ENCODE measurements at places on chromosomes 1 and 21.
A peak's percentile ranks its signal among the peaks of the same experiment; 100 is the strongest.

GRCh38 chr1:162846256-162847212 lies 14.4 kb downstream of the CCDC190 start:
- no peak for DNase-seq

DNA sequence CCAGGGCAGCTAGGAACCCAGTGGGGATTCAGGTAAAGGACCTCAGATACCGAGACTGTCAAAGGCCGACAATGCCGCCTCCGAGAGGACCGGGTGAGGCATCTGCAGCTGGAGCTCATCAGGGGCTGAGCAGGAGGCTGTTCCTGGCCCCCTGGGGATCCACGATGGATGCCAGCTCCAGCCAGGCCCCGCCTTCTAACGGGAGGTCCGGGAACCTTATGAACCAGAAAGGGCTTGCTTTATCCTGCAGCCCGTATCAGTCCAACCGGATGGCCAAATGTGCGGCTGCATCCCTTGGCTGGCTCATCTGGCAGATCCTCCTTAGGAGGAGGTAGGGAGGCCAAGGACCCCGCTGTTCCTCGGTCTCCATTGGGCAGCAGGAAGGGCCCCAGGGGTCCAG lies 32.0 kb downstream of the SLC45A1 start:
- DNase-seq = no peak

DNA sequence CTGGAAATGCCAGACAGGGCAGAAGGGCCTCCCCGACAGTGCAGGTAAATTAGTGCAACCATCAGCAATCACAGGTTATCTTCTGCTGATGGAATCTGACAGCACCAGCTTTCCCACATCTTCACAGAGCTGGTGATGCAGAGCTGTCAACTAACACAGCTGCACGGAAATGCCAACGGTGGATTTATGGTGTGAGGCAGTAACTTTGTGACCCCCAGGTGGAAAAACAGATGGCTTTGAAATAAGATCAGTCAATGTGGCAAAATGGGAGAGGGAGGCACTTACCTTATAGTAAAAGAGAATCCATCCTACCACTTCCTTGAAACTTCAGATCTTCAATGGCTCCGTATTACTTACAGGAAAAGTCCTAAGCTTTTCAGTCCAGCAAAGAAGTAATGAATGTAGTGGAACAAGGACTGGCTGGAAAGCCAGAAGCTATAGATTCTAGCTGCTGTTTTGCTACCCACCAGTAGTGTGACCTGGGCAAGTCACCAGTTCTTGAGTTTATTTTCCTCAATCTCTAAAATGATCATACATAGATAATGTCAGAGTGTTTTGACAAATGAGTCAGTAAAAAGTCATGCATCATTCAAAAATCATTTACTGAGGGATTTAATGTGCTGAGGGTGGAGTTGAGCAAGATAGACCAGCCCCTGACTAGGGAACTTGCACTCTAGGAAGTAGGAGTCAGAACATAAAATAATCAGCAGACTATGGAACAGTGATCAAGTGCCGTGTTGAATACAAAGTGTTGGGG lies 245.7 kb upstream of the JUN start:
- no peak for DNase-seq

GRCh38 chr1:11673089-11673769 lies 7.7 kb downstream of the MAD2L2 start:
- DNase-seq = no peak

DNA sequence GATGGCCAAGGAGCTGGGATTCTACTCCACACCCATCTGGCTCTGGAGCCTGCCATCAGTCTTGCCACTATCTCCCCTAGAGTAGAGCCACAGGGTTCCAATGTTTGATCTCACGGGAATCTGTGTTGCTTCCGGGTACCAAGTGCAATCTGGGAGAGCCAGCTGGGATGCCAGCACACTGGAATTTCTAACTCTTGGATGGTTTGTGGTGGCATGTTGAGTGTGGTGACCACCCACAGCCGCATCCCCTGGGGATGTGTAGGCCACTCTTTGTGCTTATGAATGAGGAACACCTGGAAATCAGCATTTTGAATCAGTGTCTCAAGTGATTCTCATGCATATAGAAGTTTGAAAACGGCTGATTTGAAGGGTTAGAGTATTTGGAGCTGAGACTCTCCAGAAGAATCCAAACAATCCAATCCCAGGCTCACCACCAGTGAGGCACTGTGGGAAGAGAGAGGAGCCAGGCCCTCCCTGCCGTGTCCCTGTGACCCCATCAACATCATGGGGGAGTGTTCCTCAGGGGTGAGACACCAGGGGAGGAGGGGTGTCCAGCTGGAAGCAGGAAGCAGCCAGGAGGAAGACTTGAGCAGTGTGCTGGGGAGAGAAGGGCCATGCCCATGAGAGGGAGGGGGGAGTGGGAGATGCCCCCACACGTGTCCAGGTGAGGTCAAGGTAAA lies 13.4 kb downstream of the FBLIM1 start:
- no peak for DNase-seq

- no peak for DNase-seq
Observed at GRCh38 chr1:234897754-234898454, 230.7 kb downstream of the TOMM20 start.

DNA sequence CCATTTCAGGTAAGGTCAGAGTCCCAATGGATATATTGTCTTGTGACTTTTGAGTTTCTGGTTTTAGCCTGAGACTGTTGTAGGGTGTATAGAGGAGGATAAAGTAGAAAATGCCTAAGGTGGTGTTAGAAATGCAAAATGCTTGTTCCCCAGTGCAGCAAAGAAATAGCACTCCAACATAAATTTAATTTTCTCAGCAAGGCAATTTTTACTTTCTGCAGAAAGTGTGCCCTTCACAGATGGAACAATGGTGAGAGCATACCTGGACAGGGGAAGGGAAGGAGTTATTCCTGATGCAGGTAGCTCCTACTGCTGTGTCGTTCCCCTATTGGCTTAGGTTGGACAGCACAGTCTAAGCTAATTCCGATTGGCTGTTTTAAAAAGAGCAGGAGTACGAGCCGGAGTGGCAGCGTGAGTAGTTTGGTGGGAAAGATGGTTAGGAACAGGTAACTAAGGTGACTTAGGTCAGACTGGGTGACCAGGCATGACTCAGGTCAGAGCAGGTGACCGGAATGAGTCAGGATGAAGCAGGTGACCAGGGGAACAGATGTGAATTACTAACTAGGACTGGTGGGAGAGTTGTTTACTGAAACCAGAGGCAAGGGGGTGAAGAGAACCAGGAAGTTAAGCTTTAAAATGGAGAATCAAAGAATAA lies 21.5 kb downstream of the SPATA45 start:
- no peak for DNase-seq

DNA sequence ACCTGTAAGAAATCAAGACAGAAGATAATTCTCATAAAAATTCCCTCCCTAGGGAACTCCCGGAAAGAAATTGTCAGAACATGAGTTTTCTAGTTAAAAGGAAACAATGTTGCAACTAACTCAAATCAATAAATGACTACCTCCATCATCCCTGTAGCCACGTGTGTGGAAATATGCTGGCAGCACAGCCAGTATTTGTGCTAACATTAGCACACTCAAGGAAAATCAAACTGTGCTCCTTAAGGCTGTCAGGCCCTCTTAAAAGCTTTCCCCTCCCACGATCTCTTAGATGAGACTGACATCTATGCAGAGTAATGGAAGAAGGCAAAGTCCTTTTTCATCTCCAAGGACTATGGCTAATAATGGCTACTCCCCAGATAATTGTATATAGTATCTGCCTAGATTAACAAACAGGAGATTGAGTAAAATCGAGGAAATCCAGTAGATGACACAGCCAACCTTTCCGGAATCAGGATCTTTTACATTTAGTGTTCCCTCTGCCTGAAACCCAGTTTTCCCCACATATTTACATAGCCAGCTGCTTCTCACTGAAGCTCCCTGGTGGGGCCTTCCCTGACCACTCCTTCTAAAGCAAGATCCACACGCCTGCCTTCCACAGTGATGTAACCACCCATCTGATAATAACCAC lies 50.9 kb upstream of the NR5A2 start:
- DNase-seq = peak; percentile 18

DNA sequence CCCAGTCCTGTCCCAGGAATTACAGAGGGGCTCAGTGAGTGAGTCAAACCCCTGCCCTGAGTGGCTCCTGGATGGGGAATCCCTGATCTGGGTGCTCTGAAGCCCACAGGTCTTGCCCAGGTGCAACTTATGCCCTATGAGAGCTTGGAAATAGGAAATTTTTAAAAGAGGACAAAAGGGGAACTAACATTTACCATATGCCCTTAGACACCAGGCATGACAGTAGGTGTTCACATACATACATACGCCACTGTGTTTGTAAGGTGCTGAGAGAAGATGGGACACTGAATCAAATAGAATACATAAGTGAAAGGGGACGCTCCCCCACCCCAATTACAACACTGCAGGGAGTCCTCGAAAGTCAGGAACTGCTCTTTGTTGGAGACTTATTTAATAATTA lies 1.4 kb downstream of the CFAP45 start:
- DNase-seq = no peak

GRCh38 chr1:194225821-194226220 lies 1039.4 kb upstream of the B3GALT2 start:
- DNase-seq = peak; percentile 86

- no peak for DNase-seq
Observed at GRCh38 chr1:208004851-208005250, 93.9 kb upstream of the CD34 start.

DNA sequence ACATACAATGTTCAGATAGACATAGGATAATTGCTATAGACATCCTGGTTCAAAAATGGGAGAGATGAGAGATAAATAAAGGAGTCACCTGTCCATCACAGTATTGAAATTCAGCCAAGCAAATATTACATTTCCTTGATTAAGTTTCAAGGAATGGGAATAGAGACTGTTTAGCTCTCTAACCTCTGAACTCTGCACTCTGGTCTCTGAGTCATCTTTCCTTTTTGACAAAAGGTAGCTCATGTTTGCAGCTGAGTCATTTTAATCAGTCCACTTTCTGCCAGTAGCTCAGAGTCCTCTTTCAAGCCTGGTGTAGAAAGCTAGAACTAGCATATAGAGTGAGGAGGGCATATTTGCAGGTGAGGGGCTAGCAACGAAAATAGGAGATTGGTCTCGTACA lies 51.4 kb upstream of the GJA8 start:
- no peak for DNase-seq

DNA sequence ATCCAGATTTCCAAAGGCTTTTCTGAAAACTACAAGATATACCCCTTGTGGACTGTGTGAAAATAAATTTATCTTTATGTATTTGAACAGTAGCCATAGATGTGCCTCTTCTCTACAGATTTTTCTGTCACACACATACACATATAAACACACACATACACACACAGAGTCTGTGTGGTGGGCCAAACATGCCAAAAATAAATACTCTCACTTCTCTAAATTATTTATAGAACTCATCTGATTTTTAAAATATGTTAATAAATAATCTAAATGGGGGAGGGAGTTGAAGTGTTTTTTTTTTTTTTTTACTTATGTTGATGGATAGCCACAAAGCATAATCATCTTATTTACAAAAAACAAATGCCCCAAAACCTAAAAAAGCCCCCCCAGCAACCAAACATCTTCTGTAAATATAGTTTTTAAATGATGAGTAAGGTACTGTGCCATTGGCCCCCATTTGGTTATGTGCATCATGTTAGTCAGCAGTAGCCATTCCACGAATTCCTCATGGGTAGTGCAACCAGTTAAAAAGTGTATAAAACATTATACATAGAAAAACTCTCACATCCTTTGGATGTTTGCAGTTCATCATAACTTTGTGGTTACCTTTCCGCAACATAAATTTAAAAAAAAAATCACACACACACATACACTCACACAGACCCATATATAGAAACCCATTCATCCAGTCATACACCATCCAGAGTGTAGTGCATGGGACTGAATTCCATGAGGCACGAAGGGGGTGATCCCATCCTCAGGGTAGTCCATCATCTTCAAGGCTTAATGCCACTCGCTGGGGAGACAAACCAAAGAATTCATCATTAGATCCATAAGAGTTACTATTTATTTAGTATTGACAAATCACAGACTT lies 8.2 kb upstream of the MAGOH start:
- peak; percentile 18 for DNase-seq

DNA sequence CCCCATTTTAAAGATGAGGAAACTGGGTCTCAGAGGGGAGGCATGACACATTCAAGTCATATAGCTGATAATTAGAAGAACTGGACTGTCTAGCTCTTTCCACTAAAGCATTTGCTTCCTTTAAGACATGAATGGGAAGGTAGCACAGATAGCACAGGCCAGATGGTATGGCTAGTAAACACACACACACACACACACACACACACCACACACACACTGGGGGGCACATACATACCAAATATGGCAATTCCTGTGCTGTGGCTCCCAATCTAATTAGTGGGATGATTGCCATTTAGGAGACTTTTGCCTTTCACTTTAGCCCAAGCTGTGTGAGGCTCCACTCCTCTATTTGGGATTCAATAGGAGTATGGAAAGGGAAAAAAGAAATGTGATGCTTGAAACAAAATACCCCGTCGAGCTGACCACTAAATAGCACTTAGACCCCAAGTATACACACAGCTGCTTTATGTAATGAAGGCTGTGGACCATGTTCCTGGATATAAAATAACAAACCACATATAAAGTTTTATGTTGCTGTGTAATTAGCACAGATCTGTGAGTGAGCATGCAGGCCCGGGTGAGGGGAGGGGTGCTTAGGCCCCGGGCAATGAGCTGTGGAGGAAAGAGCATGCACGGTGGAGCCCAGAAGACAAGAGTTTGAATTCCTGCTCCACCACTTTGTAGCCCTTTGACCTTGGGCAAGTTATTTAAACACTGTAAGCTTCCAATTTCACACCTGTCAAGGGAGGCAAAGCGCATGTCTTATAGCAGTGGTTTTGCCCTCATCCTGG lies 6.8 kb upstream of the TRABD2B start:
- no peak for DNase-seq

DNA sequence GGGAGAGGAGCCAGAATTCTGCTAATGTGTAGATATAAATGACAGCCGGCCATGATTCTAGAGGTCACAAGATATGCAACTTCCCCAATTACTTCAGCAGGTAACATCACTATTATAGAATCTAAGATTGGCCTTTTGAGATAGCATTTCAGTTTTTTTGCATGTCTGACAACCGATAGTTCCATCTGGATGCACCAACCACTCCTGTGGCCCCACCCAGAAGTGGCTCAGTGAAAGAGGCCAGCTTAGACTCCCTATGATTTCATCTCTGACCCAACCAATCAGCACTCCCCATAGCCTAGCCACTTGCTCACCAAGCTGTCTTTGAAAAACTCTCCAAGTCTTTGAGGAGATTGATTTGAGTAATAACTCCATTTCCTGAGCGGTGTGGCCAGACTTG lies 30.3 kb upstream of the NUF2 start:
- DNase-seq = no peak

Data from OCI-LY7 (cell line).